Gastroesophageal sphincter (tissue), 4 donors: ENCODE measurements at places on chromosomes 12 and 14.

- ATAC-seq: no peak
Measured at GRCh38 chr12:27785882-27786570, 6.0 kb upstream of the MANSC4 start.

- ATAC-seq: peak; percentile 55
Measured at GRCh38 chr14:102694530-102695166, 82.6 kb upstream of the TRAF3 start.

DNA sequence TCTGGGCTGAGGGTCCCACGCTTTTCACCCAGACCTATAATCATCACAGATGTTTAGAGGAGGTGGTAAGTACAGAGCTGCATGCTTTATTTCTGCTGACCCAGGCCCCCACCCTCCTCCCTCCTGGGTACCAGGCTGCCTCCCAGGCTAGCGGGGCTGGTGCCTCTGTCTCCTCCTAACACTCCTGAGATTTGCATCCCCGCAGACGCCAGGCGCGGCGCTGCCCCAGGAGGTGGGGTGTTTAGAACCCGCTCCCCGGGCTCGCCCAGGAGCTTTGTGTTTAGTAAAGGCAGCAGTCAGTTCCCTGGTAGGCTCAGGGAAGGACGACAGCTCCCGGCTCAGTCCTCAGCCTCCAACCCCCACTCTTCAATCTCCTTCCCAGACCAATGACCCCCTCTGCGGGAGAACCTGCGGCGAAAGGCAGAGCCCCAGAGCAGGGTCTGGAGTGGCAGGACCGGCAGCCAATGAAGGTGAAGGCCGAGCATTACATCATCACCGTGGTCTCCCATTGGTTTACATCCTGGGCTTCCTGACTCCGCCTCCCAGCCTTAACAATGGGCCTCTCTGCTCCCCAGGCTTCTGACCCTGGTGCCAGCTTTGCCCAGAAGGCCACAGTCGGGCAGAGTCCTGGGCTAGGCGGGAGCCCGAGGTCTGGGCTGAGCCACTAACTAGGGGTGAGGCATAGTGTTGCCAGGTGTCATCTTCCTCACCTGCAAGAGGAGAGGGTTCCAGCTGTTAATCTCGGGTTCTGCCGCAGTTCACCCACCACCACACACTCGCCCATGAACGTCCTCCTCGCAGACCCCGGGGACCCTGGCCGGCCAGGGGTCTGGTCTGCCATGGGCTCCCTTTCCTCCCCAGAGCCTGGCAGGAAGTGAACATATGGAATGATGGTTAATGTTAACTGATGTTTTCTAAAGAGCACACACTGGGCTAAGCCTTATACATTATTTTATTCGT lies 57.5 kb downstream of the CALM1 start:
- ATAC-seq: peak; percentile 86

- ATAC-seq: peak; percentile 53
Measured at GRCh38 chr12:117069926-117070900, 29.0 kb downstream of the TESC start.

DNA sequence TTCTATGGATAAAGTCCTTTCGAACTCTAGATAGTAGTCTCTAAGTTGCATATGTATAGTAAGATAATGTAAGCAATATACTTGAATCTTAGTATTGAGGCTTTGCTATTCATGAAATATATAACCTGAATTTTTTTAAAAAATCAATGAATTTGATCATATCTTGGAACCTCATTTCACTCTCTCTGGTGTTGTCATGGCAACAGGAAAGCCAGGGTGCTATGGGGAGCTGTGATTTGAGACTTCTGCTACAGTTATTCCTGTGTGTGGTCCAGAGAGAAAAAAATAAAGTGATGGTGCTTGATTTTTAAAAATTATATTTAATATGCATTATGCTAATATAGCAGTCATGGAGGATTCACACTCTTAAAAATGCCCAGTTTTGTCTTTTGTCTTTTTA lies 508.0 kb downstream of the SNAPC1 start:
- no peak for ATAC-seq

DNA sequence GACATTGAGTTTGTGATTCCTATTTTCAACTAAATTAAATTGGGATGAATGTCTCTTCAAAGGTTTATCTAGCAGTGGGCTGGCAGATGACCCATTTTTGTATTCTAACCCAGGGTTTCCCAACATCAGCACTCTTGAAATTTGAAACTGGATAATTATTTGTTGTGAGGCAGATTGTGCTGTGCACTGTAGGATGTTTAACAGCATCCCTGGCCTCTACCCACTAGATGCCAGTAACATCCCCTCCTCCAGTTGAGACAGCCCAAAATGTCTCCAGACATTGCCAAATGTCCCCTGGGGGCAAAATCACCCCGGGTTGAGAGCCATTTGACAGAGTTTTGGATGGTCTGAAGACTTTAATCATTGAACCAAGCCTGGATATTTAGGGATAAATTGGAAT lies 11.1 kb downstream of the DAAM1 start:
- ATAC-seq: no peak

GRCh38 chr12:43038991-43039390 lies 449.4 kb upstream of the PRICKLE1 start:
- no peak for ATAC-seq

DNA sequence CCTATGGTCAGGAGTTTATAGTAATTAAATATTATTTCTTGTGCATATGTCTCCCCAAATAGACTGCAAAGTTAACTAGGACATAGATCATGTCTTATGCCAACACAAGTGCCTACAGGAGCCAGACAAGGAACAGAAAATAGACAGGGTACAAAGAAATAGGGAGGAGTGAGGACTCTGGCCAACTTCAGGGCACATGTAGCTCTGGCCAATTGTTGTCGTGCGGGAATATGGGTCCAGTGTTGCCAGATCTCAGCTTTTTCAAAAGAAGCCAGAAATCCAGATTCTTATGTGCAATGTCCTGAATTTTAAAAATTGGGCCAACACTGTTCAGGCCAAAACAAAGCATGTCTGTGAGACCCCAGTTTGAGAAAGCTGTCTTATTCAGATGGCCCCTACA lies 68.7 kb downstream of the RFX4 start:
- no peak for ATAC-seq

- no peak for ATAC-seq
Measured at GRCh38 chr14:93456356-93456755, 25.6 kb downstream of the UNC79 start.

- no peak for ATAC-seq
Measured at GRCh38 chr12:78120866-78121560, 290.3 kb downstream of the NAV3 start.

- no peak for ATAC-seq
Measured at GRCh38 chr12:57741844-57742738, 2.7 kb upstream of the TSPAN31 start.

DNA sequence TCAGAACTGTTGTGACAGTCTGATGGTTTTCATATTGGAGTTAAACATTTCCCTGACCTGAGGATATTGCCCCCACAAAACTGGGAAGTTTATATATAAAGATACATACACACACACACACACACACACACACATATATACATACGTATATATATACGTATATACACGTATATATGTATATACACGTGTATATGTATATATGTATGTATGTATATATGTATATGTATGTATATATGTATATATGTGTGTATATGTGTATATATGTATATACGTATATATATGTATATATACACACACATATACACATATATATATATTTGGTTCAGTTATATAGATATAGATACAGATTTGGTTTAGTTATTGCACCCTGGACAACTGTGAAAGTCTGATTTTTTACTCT lies 65.7 kb downstream of the ATP2B1 start:
- ATAC-seq: no peak

GRCh38 chr12:110613771-110614684 lies at the start of gene TCTN1:
TCTN1 (plus strand) TSS chr12:110614129; CDS start chr12:110614183, 54 bp downstream.
- peak; percentile 99 for ATAC-seq

DNA sequence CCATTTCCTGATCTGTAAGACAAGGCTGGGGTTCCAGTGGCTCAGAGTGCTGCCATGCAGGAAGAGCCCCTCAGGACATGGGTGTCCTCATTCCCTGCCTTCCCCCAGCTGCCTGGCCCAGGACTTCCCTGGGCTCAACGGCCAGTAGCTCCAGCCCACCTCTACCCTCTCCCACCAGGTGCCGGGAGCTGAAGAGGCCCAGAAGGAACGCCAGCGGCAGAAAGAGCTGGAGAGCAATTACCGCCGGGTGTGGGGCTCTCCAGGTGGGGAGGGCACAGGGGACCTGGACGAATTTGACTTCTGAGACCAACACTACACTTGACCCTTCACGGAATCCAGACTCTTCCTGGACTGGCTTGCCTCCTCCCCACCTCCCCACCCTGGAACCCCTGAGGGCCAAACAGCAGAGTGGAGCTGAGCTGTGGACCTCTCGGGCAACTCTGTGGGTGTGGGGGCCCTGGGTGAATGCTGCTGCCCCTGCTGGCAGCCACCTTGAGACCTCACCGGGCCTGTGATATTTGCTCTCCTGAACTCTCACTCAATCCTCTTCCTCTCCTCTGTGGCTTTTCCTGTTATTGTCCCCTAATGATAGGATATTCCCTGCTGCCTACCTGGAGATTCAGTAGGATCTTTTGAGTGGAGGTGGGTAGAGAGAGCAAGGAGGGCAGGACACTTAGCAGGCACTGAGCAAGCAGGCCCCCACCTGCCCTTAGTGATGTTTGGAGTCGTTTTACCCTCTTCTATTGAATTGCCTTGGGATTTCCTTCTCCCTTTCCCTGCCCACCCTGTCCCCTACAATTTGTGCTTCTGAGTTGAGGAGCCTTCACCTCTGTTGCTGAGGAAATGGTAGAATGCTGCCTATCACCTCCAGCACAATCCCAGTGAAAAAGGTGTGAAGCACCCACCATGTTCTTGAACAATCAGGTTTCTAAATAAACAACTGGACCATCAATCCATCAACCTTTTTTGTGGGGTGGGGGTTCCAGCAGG lies 17.6 kb downstream of the AGAP2 start:
- no peak for ATAC-seq

DNA sequence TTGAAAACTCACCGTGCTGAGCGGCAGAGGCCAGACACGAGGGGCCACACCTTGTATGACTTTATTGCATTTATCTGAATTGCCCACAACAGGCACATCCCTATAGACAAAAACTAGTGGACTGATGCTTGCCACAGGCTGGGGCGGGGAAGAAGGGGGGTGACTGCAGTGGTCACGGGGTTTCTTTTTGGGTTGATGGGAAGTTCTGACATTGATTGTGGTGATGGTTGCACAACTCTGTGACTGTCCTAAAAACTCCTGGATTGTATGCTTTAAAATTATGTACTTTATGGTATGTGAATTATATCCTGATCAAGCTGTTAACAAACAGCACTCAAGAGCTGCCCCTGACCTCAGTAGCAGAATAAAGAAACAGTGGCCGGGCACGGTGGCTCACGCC lies 25.7 kb downstream of the DHX37 start:
- no peak for ATAC-seq

DNA sequence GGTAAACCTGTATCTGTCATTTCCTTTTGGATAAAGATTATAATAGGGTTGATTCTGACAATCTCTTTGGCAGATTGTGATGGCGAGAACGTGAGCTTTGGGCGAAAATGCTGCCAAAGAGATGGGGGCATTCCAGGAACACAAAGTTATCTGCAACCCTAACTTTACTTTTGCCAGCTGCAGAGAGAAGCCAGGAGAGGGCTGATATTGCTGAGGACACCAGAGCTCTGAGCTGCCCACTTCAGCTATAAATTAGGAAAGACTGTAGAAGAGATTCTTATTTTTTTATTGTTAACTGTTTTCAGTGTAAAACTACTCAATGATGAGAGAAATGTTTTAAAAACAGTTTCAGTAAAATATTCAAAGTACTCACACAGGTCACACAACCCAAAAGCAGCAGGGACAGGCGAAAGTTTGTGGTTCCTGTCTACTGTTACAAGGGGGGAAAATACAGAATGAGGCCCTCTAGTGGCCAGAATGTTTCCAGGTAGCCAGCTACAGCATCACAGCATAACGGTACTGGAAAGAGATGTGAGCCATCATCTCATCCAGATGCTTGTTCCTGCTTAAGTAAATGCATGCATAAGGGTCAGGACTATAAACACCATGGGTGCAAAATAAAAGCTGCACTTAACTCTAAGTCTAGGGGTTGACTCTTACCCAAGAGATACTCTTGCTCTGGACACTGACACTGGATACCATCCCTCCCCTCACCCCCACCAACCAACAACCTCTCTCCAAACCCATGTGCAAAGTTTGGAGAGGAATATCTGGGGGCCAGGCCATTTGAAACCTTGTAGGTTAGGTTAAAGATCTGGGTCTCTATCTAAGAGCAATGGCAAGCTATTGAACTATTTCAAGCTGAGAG lies 498.4 kb downstream of the RMST start:
- ATAC-seq: no peak

- ATAC-seq: no peak
Measured at GRCh38 chr12:57629897-57630471, 3.0 kb downstream of the B4GALNT1 start.

DNA sequence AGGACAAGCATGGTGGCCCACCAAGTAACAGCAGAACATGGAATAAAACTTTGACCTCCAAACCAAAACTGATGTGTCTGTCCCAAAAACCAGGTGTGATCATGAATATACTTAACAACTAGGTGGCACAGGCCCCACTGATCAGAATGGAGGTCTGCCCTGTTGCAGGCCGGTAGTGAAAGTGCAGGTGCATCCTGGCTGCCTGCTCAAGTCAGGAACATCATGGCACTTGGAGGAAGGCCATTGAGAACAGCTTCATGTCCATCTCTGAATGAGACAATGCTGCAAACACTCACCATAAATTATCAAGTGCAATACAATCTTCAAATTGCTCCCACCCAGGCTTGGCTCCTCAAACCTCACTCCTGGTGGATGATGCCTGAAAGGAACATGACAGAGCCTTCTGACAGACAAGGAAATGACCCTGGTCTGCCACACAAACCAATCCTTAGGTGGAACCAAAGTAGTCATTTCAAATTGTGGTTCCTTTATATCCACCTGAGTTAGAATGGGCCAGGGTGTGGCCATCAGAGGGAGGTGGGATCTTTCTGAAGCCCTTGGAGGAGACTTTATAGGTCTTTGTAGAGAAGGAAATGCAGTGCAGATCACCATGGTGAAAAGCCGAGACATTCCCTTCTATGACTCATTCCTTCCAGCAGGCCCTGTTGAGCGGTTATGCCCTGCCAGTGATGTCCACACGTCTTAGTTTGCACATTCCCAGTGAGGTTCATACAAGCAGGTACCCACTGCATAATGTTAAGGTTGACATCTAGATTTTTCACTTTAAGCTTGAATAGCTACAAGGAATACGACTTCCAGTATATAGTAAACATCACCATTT lies 36.0 kb downstream of the EGLN3 start:
- peak; percentile 65 for ATAC-seq

DNA sequence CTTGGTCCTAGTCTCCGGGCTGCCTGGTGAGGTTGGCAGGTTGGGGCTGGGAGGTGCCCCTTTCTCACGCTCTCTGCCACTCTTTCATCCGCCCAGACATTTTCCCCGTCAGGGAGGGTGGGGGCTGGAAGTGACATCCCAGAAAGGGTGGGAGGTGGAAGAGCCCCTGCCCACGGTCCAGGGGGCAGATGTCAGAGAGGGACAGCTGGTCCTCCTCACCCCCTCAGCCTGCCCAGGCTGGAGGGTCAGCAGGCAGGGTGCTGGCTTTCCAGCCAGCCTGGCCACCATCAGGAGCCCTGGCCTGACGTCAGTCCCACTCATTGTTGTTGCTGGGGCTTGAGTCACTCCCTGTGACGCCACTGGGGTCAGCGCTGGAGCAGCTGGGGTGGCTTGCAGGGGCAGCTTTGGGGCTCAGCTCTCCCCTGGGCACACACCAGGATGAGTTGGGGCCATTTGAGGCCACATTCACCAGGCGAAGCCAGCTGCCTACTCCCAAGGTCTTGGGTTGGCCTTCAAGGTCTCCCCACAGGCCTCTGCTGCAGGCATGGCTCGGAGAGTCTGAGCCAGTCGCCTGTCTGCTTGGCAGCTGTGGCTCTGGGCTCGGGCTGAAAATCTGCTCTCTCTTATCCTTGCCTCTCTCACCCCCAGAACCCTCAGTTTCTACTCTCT lies 5.7 kb upstream of the ATG101 start:
- ATAC-seq: peak; percentile 29
